ENCODE measurements at places on chromosomes 5 and 9. TPM values are rescaled to one million over a fixed set of nuclear protein-coding genes. Genes with fewer than 3 reads are reported as not detected.

Gene MORN5
- total RNA-seq, result not detected

Gene PDGFRB
- 86.6 TPM for total RNA-seq

Gene SHB
- total RNA-seq, result 3.1 TPM

Gene TRIM23
- total RNA-seq, result 25.6 TPM

Gene TSTD2
- 21.4 TPM for total RNA-seq

Gene SLC6A19
- total RNA-seq, result under 0.01 TPM

Gene EPB41L4B
- 6.8 TPM for total RNA-seq

Gene RETREG1
- 61.1 TPM for total RNA-seq

Gene ZFAND5
- 104 TPM for total RNA-seq

Gene CDKN2A
- total RNA-seq, result not detected

Gene PCDHA12
- total RNA-seq, result not detected

Gene ANKDD1B
- total RNA-seq, result 3.7 TPM

Data from skeletal muscle tissue (tissue), 5 donors.